ENCODE measurements at places on chromosomes 16 and 17.

DNA sequence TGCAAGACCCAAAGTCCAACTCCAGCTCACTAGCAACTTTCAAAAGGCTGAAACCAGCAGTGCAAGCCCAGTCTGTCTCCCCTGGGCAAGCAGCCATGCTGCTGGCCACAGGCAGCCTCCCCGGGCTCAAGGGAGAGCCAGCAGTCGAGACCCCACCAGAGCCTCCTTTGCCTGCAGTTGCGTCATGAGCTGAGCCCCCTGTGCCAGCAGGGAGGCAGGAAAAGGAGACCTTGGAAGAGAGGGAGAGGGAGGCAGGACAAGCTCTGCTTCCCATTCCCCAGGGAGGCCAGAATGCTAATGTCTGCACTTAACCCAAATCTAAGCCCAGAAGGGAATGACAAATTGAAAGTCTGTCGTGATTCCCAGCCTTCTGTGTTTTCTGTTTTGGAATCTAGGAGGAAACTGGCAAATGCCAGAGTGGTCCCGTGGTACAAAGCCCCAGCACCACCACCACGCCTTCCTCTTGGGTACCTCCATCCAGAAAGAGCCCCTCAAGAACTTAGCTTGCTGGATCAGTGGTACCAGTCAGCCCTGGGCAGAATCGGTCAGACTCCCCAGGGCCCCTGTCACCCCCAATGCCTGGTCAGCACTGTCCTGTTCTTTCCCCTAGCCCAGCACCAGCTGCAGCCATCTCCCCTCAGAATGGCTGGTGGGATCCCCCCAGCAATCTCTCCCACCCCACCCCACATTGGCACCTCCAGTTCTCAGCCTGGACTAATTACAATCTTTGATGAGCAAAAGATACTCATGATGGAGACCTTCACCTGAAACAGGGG is 99.3 kb upstream of the TNRC6C start:
- no peak for DNase-seq

DNA sequence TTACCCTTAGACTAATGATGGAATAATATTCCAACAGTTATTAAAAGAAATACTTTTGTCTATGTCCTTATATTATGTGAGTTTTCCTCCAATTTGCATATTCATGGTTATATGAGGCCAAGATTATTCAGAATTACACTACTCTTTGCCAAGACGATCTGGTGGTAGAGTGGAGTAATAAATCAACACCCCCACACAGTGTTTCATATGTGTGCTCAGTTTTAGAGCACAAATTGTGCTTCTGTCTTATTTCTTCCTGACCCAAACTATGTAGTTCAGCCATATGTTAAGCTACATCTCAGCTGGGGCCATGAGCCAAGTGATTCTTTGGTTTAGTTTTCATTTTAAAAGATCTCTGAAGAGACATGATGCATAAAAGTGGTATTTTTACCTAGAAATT is 26.9 kb upstream of the PPM1E start:
- no peak for DNase-seq

DNA sequence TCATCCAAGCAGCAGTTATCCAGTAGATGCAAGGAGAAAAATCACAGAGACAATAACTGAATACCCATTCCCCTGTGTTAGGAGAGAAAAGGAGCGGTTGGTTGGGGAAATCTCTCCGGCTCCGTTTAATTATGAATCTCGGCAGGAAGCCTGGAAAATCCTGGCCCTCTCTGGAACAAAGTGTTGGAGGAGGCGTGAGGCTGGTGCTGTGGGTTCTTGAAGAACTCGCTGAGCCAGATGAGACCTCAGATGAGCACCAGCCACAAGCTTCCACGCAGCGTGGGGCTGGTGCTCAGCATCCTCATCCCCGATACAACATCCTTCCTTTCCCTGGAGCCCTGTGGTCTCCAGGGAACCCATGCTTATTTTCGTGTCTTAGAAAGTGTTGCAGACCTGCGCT is 39.7 kb downstream of the CACNG4 start:
- no peak for DNase-seq

DNA sequence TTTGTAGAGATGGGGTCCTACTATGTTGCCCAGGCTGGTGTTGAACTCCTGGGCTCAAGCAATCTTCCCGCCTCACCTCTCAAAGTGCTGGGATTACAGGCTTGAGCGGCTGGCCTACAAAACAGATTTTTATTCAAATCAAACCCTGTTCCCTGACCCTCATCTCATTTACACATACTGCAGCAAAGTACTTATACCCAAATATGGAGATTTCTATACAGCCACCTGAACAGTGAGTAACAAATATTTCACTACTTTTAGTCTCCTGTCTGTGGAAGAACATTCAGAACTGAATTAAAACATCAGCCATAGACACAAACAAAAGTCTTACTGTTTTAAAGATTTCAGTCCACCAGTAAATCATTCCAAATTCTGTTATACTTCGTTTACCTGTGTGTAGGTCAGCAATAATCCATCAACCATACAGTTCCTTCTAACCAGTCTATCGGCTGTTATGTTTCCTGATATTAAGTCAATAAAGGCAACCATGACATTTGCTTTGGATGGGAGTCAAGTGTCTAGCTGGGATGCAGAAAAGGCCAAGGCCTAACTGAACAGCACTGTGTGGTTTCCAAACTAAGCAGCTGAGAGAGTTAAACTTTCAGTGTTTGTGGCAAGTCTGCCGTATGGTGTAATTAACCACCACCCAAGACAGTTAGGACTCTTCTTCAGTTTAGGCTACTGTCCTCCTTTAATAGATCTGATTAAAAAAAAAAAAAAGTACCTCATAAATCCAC is 22.3 kb downstream of the ERN1 start:
- DNase-seq, result no peak

GRCh38 chr16:2121853-2122252 is 13.8 kb downstream of the PKD1 start:
- no peak for DNase-seq

DNA sequence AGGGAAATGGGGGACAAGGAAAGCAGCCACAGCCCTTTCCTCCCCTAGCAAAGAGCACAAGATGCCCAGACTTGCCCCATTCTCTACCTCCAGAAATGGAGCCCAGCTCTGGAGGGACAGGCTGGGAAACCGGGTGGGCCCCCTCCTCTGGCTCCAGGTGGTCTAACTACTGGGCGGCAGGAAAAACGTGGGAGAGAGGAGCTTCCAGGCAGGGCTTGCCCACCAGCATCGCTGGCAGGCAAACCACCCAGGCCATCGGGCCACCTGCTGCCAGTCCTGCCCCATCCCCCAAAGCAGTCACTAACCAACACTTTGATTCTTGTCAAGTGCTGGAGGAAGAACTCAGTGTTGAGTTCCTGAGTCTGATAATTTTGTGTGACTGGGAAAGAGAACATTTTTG is 15.6 kb downstream of the ANKS3 start:
- no peak for DNase-seq

DNA sequence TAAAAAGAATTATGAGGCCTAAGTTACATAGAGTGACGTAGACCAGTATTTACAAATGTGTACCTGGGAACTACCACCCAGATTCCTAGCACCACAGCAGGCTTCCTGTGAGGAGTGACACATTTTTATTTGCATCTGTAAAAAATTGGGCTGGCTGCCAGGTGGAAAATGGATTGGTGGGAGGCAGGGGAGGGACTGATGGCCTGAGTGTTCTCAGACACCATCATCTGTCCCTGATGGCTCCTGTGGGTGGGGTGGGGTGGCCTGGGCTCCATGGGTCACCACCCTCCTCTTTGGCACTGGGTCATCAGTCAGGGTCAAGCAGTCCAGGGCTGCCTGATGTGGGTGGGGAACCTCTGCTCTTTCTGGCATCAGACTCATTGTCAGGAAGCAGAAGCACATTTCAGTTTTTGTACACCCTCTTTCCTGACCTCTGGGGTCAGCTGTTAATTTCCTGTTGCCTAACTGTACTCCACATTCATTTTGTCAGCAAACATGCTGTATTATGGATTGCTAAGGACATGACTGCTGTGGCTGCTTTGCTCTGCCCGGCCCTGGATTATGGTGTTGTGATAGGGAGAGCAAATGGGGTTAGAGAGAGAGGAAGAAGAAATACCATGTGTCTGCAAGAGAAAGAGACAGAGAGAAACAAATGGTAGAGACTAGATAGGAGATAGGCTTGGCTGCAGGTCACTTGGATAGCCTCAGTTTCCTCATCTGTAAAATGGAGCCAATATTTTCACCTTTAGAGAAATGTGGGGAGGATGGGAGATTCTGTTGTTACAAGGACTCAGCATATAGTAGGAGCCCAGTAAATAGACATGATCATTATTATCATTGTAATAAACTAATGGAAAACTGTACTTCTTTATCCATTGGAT is 11.6 kb upstream of the MFAP4 start:
- DNase-seq, result no peak

- DNase-seq, result no peak
Observed at GRCh38 chr17:37708616-37709212, 36.1 kb downstream of the HNF1B start.

DNA sequence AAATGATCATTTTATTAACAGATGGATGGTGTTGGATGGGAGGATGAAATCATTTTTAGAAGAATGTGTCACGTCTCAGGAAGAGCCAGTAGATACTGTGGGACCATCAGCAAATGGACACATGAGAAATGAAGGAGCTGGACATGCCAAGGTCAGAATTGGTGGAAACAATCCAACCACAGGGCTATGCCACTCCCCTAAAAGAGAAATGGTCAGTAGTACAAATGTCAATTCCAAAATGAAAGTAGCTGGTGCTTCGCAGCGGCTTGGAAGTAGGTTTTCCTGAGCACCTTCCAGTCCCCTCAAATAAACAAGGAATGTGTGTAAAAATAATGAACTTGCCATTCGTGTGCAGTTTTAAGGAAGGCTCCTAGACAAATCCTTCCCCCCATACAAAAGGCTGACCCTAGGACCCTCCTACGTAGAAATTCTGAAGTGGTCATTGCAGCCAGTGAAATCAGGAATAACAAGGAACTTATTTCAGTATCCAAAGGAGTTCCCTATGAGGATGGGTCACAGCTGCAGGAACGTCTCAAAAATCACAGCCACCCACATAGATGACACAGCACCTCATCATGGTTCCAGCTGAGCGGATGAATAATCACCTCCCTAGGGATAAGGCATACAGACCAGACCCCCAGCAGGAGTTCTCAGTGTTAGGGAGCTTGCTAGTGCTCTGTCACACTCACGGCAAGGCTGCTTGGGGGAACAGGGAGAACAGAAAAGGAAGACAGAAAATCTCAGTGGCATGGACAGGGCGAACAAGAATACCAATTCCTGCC is 239.2 kb downstream of the HS3ST3A1 start:
- no peak for DNase-seq

Measured in activated CD8-positive, alpha-beta memory T cell treated with anti-CD3 and anti-CD28 coated beads for 1 hour (primary cell).